NCI-H1092 (cell line): ENCODE measurements at places on chromosomes 5 and 9.
A peak's percentile ranks its signal among the peaks of the same experiment; 100 is the strongest.

- DNase-seq: no peak
These were observed 61.6 kb upstream of the C9orf72 start for GRCh38 chr9:27634879-27635278.

- DNase-seq: no peak
These were observed 6.7 kb upstream of the C5orf63 start for GRCh38 chr5:127079994-127080491.

DNA sequence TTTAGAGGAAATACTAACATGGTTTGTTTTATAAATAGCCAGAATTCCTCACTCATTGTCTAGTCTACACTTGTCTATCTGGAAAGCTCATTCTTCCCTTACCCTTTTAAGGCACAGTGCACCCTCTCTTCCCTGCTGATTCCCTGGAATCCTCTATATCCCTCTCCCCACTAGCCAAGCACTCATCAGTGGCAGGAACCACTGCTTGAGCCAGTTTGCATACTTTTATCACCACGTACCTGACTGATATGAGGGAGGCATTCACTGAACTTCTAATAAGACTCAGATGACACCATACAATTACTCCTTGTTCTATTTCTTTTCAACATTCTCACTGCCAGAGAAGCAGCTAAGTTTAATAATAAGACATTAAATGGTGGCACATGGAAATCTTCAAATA, 134.9 kb downstream of the EFNA5 start:
- no peak for DNase-seq

DNA sequence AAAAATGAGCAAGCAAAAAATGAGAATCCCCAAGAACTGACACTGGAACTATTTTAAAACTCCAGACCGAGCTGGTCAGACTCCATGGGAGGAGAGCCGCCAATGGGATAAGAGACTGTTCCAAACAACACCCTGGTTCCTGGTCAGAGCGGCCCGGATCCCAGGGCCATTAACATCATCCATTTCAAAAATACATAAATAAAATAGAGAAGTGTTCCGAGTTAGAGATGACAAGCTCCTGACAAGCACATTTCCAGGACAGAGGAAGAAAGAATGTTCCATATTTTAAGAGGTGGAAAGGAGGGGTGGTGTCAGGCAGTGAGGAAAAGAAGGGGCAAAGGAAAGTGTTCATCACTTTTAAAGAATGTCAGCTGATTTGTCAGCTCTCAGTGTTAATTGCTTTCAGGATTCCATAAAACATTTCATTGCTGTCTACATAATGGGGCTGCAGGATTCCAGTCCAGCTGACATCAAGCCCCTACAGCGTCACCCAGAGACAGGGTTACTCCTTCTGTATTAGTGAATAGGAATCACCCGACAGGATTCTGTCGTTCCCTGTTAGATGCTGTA, 202.5 kb upstream of the TRIM32 start:
- DNase-seq: no peak

GRCh38 chr5:68215208-68215897, at the start of gene PIK3R1:
Gene PIK3R1 (plus strand): TSS chr5:68215756. CDS start chr5:68226676, 10,920 bp downstream.
- peak; percentile 87 for DNase-seq

DNA sequence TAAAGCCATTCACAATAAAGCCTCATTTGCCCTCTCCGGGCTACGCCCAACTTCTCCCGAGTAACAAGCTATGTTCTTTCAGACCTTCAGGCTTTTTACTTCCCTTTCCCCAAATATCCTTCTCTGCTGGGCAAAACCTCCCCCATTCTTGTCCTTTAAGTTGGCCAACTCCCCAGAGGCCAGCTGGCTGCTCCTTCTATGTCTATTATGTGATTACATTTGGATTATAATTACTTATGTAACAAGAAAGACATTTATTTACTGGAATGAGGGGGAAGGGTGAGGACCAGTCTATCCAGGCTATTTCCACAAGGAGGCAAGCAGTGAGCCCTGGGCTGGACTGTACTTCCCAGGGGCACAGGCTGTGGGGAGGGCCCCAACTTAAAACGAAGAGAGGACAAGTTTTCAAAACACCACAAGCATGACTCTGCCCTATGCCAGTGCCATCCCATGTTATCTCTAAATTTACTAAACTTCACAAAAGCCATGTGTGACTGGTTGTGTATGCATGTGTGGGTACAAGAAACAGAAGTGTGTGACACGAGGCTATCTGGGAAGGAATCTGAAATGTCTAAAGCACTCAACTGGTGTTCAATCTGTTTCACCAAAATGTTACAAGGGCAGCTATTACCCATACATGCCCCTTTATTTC, 84.5 kb downstream of the GNAQ start:
- no peak for DNase-seq
